ENCODE measurements at places on chromosomes 13 and 19.

DNA sequence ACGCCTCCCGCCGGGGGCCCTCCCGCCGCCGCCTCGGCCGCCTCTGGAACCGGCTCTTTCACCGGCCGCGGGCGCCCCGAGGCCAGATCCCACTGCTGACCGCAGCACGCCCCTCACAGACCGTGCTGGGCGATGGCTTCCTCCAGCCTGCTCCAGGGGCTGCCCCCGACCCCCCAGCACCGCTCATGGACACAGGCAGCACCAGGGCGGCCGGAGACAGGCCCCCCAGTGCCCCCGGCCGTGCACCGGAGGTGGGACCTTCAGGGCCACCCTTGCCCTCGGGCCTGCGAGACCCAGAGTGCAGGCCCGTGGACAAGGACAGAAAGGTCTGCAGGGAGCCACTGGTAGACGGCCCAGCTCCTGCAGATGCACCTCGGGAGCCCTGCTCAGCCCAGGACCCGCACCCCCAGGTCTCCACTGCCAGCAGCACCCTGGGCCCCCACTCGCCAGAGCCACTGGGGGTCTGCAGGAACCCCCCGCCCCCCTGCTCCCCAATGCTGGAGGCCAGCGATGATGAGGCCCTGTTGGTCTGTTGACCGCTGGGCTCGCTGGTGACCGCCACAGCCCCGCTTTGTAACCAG is 13.0 kb downstream of the LRP3 start:
- H3K27me3 ChIP-seq, result no peaks in the 10 kb centered on the region
- no peaks in the 10 kb centered on the region for H3K36me3 ChIP-seq
- H3K27ac ChIP-seq, result no peak overlapping the region

DNA sequence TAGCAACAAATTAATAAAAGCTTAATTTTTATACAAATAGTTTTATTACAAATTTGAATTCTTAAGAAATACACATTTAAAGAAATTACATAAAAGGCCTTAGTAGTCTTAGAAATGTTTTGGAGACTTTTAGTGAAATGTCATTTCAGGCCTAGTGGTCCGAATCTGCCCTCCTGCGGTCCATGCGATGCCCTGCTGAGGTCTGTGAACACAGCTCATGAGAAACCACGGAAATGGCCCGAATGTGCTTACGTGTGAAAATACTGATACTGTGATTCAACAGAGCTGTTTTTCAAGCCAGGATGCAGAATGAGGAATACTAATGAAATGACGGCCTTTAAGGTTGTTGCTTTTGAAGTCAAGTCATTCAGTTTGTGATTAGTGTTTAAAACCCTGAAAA is 157.9 kb downstream of the COL4A1 start:
- no peaks in the 10 kb centered on the region for H3K27me3 ChIP-seq
- H3K4me3 ChIP-seq, result no peak overlapping the region
- no peak for DNase-seq
- no peaks in the 10 kb centered on the region for H3K4me1 ChIP-seq
- no peak overlapping the region for H3K27ac ChIP-seq

- no peak for DNase-seq
- no peak overlapping the region for H3K4me3 ChIP-seq
- H3K36me3 ChIP-seq, result no peaks in the 10 kb centered on the region
- H3K27me3 ChIP-seq, result no peaks in the 10 kb centered on the region
- H3K4me1 ChIP-seq, result peaks cover under 1% of the 10 kb centered on the region
Measured at GRCh38 chr13:97749174-97749573, 204.3 kb upstream of the IPO5 start.

- no peak for DNase-seq
- H3K27ac ChIP-seq, result no peak overlapping the region
- H3K27me3 ChIP-seq, result no peaks in the 10 kb centered on the region
- H3K4me3 ChIP-seq, result no peak overlapping the region
Measured at GRCh38 chr13:30065181-30065580, 214.8 kb upstream of the UBL3 start.

GRCh38 chr13:31591642-31592233 is 147.6 kb upstream of the RXFP2 start:
- H3K36me3 ChIP-seq, result no peaks in the 10 kb centered on the region
- no peak overlapping the region for H3K4me3 ChIP-seq
- peaks cover 44% of the 10 kb centered on the region for H3K4me1 ChIP-seq

- H3K27ac ChIP-seq, result no peak overlapping the region
- H3K4me1 ChIP-seq, result no peaks in the 10 kb centered on the region
- H3K36me3 ChIP-seq, result no peaks in the 10 kb centered on the region
- DNase-seq, result peak; percentile 80
Measured at GRCh38 chr19:33507021-33507956, 14.3 kb downstream of the PEPD start.
